ENCODE measurements at places on chromosomes 11 and 22. TPM values are rescaled to one million over a fixed set of nuclear protein-coding genes. Genes with fewer than 3 reads are reported as not detected.

GRCh38 chr11:34650528-34650927 lies 29.6 kb downstream of the EHF start:
- no peak for DNase-seq

- DNase-seq: peak; percentile 86
These were observed 21.9 kb upstream of the SCN2B start for GRCh38 chr11:118198370-118198769.

- DNase-seq: no peak
These were observed 90.2 kb downstream of the SCN3B start for GRCh38 chr11:123564221-123564620.

DNA sequence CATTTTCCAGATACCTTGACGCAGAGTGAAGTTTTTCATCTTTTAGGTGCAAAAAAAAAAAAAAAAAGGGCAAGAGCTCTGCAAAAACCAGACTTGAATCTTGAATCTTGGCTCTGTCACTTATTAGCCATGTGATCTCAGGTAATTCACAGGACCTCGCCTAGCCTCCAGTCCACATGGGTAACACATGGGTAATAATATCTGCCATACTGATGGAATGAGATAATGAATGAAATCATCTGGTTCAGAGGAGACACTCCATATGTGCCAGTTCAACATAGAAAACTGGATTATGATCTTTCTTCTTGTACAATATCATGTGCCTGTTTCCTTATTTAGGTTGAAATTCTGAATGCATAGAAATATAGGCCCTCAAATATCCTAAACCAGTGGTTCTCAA lies 8.6 kb upstream of the AMOTL1 start:
- DNase-seq: no peak

GRCh38 chr11:72932132-72932570 lies 117.9 kb downstream of the ATG16L2 start:
- no peak for DNase-seq

GRCh38 chr11:87324817-87325489 lies 287.2 kb downstream of the TMEM135 start:
- DNase-seq: no peak

DNA sequence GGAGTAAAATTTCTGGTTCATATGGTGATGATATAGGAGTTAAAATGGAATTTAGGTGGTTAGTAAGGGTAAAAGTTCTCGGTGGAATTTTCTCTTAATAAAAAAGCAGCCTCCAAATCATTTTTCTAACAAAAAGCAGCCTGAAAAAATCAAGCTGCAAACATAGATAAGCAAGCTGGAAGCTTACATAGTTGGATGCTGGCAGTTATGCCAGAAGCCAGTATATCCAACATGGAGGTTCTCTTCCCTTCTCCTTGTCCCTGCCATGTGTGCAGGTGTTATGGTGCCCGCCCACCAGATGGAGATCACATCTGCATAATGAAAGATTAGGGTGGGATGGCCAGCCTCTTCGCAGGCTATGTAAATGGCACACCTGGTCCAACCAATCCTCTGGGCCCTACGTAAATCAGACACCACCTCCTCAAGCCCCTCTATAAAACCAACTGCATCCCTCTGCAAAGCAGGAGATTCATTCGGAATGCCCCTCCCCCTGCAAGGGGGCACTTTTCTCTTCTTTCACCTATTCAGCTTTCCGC lies 22.4 kb downstream of the PIWIL3 start:
- DNase-seq: no peak

Gene LRRC75B
- 10.9 TPM for total RNA-seq

Gene PPARA
- total RNA-seq: 53.8 TPM

Gene POTEH
- not detected for total RNA-seq

Gene PNPLA5
- 2.5 TPM for total RNA-seq

Gene TMX2
- 36.9 TPM for total RNA-seq

Gene VSIG10L2
- total RNA-seq: 8.7 TPM

Gene FZD4
- 10.7 TPM for total RNA-seq

Gene OR5A1
- total RNA-seq: not detected

Gene C11orf42
- not detected for total RNA-seq

Gene PHLDB1
- total RNA-seq: 117 TPM

Gene DNAJB7
- total RNA-seq: not detected

Gene CD3D
- total RNA-seq: 4.4 TPM

Gene RTN4RL2
- total RNA-seq: 0.64 TPM

Gene VPREB1
- not detected for total RNA-seq
